A549 treated with GW870086 at 1 μM for 4 hours (cell line): ENCODE measurements at places on chromosomes 7 and 10. TPM values are rescaled to one million over a fixed set of nuclear protein-coding genes. Genes with fewer than 3 reads are reported as not detected.

The EPHA1 gene
- 0.15 to 0.29 TPM in 2 of 5 replicates, not detected in the others for total RNA-seq

The SOSTDC1 gene
- total RNA-seq, result not detected in 5 replicates

The EPO gene
- total RNA-seq, result 0.09 TPM in 1 of 5 replicates, not detected in the others

The ZNF853 gene
- total RNA-seq, result 1.7 to 2.9 TPM (median 2.5 TPM) in 5 replicates

The CDC14C gene
- total RNA-seq, result 0.05 TPM in 1 of 5 replicates, not detected in the others

The CCNY gene
- total RNA-seq, result 47.2 to 56.9 TPM (median 47.9 TPM) in 5 replicates

The HMX2 gene
- 0.14 to 0.25 TPM in 2 of 5 replicates, not detected in the others for total RNA-seq

The DENND2A gene
- total RNA-seq, result 0.51 to 0.90 TPM (median 0.60 TPM) in 5 replicates

The SUPV3L1 gene
- 31.3 to 38.2 TPM (median 33.9 TPM) in 5 replicates for total RNA-seq

The SMKR1 gene
- 7.9 to 10.8 TPM (median 10.1 TPM) in 5 replicates for total RNA-seq

The SFRP5 gene
- total RNA-seq, result 1.8 to 2.5 TPM (median 2.1 TPM) in 5 replicates

The PRR15 gene
- total RNA-seq, result 2.3 to 4.0 TPM (median 3.2 TPM) in 5 replicates

The MPP7 gene
- 0.10 to 0.21 TPM (median 0.11 TPM) in 4 of 5 replicates, not detected in the other for total RNA-seq

The CCDC136 gene
- 1.1 to 2.3 TPM (median 2.2 TPM) in 5 replicates for total RNA-seq

The ENTPD7 gene
- total RNA-seq, result 8.7 to 13.7 TPM (median 12.8 TPM) in 5 replicates

The INMT gene
- not detected in 5 replicates for total RNA-seq

The FAM25A gene
- total RNA-seq, result not detected in 5 replicates

The ZNF503 gene
- total RNA-seq, result 8.7 to 12.1 TPM (median 11.6 TPM) in 5 replicates

The RAB19 gene
- not detected in 5 replicates for total RNA-seq

The RGR gene
- total RNA-seq, result not detected in 5 replicates

The MRPS16 gene
- 115 to 196 TPM (median 180 TPM) in 5 replicates for total RNA-seq

The LLCFC1 gene
- not detected in 5 replicates for total RNA-seq

The EZH2 gene
- total RNA-seq, result 19.1 to 22.7 TPM (median 21.7 TPM) in 5 replicates

The LRMDA gene
- total RNA-seq, result 2.6 to 6.6 TPM (median 5.3 TPM) in 5 replicates

The OR13A1 gene
- total RNA-seq, result not detected in 5 replicates

The NPVF gene
- not detected in 5 replicates for total RNA-seq

The CALY gene
- 0.46 to 0.95 TPM (median 0.69 TPM) in 5 replicates for total RNA-seq

The HOXA10 gene
- total RNA-seq, result 6.9 to 7.2 TPM (median 7.1 TPM) in 5 replicates

The ALOX5 gene
- 0.17 to 0.56 TPM (median 0.31 TPM) in 5 replicates for total RNA-seq

The PVRIG gene
- total RNA-seq, result 0.08 TPM in 1 of 5 replicates, not detected in the others

The PDE1C gene
- 2.5 to 3.8 TPM (median 3.3 TPM) in 5 replicates for total RNA-seq

The RBP3 gene
- not detected in 5 replicates for total RNA-seq

The VIM gene
- 1,624 to 1,716 TPM (median 1,690 TPM) in 5 replicates for total RNA-seq

The PAPOLB gene
- total RNA-seq, result not detected in 5 replicates

The DBNL gene
- total RNA-seq, result 62.4 to 69.5 TPM (median 65.4 TPM) in 5 replicates

The NME8 gene
- total RNA-seq, result not detected in 5 replicates

The NXPH1 gene
- total RNA-seq, result not detected in 5 replicates

The AOAH gene
- not detected in 5 replicates for total RNA-seq

The MRLN gene
- total RNA-seq, result not detected in 5 replicates

The CYP3A5 gene
- total RNA-seq, result 0.91 to 1.6 TPM (median 1.4 TPM) in 5 replicates

The CCL24 gene
- not detected in 5 replicates for total RNA-seq

The HILPDA gene
- total RNA-seq, result 27.3 to 37.4 TPM (median 29.3 TPM) in 5 replicates

The SHOC2 gene
- total RNA-seq, result 15.7 to 20.5 TPM (median 18.5 TPM) in 5 replicates

The ORAI2 gene
- total RNA-seq, result 29.7 to 36.7 TPM (median 32.1 TPM) in 5 replicates

The PLA2G12B gene
- not detected in 5 replicates for total RNA-seq

The SPDYE5 gene
- total RNA-seq, result not detected in 5 replicates

The ARL5B gene
- total RNA-seq, result 5.7 to 9.4 TPM (median 8.2 TPM) in 5 replicates
